ENCODE measurements at places on chromosomes 12 and 14.

- no peak for DNase-seq
Observed at GRCh38 chr14:59844186-59844812, 26.3 kb downstream of the RTN1 start.

DNA sequence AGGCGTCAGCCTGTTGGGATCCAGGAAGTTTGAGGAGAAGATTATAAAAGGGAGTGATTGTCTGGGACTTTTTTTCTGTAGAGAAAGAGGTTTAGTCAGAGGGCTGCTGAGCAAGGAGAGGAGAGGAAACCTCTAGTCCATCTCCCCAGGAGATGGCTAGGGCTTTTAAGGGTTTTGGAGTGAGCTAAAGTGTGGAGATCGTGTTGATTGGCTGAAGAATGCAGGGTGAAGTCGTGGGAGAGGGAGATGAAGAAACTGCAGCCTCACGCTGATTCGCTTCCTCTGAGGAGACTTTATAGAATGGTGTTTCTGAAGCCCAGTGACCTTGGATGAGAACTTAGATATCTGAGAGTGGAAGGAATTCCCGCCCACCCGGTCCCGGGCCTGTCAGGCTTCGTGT is 193.7 kb upstream of the PWP1 start:
- DNase-seq, result no peak

- no peak for DNase-seq
Observed at GRCh38 chr12:90287585-90287984, 578.9 kb upstream of the ATP2B1 start.

DNA sequence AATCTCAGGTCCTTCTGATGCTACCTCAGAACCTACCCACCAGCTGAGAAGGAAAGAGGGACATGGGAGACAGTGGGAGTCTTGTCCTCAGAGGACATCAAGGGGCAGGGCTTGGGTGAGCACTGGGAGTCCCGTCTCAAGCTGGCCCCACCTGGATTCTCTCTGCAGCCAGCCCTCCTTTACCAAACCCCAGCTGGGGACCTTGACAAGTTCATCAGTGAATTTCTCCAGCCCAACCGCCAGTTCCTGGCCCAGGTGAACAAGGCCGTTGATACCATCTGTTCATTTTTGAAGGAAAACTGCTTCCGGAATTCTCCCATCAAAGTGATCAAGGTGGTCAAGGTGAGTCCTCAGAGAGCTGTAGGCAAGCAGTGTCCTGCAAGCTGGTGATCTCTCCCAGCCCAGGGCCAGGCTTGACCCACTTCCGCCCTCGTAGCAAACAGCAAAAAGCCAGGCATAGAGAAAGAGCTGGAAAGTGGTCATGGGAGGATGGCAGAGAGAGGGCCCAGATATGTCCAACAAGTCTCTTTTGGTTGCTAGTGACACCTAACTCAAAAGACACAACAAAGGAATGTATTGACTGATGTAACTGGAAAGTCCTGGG is 14.2 kb upstream of the OAS2 start:
- DNase-seq, result no peak

GRCh38 chr12:82357340-82357739 is 847 bp downstream of the CCDC59 start:
- DNase-seq, result no peak

DNA sequence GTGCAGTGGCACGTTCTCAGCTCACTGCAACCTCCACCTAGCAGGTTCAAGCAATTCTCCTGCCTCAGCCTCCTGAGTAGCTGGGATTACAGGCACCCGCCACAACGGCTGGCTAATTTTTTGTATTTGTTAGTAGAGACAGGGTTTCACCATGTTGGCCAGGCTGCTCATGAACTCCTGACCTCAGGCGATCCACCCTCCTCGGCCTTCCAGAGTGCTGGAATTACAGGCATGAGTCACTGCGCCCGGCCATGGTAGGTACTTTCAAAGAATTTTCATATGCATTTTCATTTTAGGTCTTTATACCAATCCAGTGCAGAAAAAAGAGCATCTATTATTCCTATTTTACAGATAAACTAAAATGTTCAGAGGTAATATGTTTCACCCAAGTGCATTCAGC is 411.3 kb upstream of the USP15 start:
- DNase-seq, result no peak

- no peak for DNase-seq
Observed at GRCh38 chr14:32762886-32763285, 175.8 kb upstream of the NPAS3 start.

GRCh38 chr14:91872011-91872501 is 4.7 kb upstream of the TC2N start:
- DNase-seq, result no peak

GRCh38 chr12:22626406-22626805 is 1.4 kb downstream of the ETNK1 start:
- no peak for DNase-seq

GRCh38 chr12:53453953-53454640 is 2.2 kb downstream of the PCBP2 start:
- DNase-seq, result no peak

DNA sequence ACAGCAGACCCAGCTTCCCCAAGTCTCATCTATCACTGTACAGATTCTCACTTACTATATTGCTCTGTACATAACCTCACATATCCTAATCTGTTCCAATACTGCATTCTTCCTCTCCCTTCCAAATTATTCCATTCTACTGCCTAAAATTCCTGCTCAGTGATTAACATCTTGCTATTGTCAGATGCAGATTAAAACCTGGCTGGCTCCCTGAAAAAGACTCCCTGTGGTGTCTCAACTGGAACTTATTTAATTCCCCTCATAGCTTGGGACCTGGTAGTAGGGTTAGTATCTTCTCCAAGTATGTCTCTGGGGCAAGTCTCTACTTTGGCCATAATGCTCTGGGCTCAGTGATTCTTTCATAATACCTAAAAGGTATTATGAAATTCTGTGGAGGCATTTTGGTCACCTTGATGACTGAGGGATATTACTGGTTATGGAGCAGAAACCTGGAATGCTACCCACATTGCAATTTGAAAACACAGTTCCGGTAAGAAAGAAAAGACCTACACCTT is 55.8 kb downstream of the PAWR start:
- DNase-seq, result no peak

DNA sequence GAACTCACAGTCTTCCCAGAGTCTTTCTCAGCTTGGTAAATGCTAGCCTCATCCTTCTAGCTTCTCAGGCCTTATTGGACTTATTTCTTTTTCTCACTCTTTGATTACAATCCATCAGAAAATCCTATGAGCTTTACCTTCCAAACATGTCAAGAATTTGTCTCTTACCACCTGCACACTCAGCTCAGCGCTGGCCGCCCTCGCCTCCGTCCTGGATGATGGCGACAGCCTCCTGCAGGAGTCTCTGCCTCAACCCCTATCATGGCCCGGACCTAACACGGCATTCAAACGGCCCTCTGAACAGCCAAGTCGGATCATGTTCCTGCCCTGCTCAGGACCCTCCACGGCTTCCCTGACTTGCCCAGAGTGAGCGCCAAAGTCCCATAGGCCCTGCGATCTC is 333.1 kb upstream of the FKBP4 start:
- no peak for DNase-seq

DNA sequence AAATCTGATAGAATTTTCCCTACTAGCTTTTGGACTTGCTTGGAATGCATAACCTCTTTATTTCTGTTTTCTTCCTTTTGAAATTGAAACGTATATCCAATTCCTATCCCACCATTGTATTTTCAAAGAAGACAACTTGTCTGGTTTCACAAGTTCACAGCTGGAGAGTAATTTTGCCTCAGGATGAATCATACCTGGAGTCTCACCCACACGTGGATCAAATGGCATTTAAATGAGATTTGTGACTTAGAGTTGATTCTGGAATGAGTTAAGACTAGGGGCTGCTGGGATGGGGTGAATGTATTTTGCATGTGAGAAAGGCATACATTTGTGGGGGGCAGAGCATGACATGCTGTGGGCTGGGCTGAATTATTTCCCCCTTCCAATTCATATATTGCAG is 516.5 kb upstream of the MGAT4C start:
- DNase-seq, result no peak

GRCh38 chr12:72269491-72269890 is 2.7 kb upstream of the TRHDE start:
- no peak for DNase-seq

DNA sequence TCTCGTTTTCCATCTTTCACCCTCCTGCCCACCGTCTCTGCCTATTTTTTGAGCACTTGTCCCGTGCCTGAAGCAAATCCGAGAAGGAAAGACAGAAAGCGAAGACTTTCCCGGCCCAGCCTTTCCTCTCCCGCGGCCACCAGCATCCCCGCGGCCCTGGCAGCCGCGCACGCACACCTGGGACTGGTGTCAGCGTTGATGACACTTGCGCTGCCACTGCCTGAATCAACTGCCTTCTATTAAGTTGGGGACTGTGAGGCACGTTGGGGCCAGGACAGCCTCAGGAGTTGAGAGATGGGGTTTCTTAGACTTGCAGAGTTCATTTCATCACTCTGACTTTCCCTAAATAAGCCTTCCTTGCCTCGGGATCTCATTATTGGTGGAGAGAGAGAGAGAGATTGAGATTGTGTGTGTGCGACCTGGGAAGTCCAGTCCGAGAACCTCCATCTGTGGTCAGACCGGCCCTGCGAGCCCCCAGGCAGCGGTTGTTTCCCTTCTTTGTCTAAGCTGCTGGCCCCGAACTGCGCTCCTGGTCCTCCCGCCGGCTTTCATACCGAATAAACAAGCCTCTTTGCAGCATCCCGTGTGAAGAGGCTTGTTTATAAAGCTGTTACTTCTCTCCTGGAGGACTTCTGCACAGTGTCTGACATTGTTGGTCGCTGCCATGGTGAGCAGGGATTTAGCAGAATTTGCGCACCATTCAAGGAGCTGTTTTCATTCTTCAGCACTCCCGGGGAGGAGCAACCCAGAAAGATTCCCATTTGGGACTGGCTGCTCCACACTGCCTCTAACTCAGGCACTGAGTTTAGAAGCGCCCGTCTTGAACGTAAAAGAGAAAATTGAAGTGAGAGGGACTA is 1.5 kb downstream of the PDZRN4 start:
- DNase-seq, result no peak

DNA sequence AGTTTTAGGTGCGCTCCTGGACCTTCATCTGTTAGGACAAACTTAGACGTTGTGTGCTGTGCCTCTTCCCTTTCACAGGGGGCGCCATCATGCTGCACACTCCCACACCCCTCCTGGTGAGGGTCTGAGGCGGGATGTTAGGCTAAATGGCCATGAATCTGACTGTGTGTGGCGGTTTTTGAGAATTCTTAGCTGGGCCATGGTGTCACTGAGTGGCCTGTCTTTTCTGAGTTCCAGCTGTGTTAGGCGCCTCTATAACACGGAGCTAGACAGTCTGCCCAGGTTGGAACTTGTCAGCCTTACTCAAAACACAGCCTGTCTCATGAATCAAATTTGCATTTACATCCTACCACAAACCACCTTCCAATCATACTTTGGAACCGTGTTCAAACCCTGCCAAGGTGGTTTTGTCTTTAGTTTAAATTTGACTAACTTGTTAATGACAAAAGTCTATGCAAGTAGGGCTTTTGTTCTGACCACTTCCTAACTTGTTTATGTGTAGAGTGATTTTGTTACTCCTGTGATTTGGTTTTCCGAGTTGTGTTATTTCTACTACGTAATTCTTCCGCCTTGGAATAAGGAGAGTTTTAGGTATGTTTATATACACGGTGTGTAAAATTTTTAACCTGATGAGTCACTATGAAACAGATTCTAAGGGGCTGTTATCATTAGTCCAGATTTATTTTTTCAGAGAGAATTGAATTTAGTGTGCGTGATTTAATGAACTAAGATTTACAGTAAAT is 19.6 kb downstream of the ACVR1B start:
- DNase-seq, result no peak
